ENCODE measurements at places on chromosomes 3 and 15.

GRCh38 chr15:48721061-48721810 lies 75.7 kb upstream of the FBN1 start:
- no peak for DNase-seq

DNA sequence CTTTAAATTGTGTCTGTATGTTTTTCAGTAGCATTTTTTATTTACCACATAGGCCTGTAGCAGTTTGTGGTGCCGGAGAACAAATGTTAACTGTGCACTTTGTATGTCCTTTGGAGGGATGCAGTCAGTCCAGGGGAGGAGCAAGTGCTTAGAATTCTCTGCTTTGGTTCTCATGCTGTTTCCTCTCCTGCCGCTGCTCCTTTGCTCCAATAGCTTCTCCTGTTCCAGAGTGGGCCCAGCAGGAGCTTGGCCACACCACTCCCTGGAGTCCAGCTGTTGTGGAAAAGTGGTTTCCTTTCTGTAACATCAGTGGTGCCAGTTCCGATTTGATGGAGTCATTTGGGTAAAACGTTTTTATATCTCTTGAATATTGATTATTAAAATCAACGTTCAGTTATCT lies 16.6 kb downstream of the TICRR start:
- DNase-seq = no peak

GRCh38 chr15:88220443-88221335 lies 35.9 kb downstream of the NTRK3 start:
- no peak for DNase-seq

DNA sequence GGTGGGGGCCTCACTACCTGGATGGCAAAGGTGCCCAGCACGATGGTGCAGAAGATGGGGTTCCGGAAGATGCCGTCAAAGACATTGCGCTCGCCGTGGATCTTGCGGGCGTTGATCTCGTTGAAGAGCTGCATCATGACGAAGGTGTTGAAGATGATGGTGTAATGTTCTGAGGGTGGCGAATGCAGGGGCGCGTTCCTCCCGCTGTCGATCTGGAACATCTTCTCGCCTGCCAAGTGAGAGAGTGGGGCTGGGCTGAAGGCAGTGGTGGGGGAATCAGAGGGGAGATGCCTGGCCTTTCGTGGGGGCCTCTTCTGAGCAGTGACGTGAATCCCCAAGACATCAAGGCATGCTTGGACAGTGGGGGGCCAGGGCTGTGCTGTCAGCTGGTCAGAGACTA lies 19.6 kb upstream of the SEC13 start:
- DNase-seq = no peak

Data from GM04504 (cell line).